ENCODE measurements at places on chromosomes 16 and 17.

GRCh38 chr16:83554540-83554939 lies 253.2 kb upstream of the HSBP1 start:
- DNase-seq: no peak

- no peak for DNase-seq
Measured at GRCh38 chr17:81032641-81033480, 2.1 kb upstream of the BAIAP2 start.

- no peak for DNase-seq
Measured at GRCh38 chr16:13313351-13313750, 412.0 kb downstream of the SHISA9 start.

DNA sequence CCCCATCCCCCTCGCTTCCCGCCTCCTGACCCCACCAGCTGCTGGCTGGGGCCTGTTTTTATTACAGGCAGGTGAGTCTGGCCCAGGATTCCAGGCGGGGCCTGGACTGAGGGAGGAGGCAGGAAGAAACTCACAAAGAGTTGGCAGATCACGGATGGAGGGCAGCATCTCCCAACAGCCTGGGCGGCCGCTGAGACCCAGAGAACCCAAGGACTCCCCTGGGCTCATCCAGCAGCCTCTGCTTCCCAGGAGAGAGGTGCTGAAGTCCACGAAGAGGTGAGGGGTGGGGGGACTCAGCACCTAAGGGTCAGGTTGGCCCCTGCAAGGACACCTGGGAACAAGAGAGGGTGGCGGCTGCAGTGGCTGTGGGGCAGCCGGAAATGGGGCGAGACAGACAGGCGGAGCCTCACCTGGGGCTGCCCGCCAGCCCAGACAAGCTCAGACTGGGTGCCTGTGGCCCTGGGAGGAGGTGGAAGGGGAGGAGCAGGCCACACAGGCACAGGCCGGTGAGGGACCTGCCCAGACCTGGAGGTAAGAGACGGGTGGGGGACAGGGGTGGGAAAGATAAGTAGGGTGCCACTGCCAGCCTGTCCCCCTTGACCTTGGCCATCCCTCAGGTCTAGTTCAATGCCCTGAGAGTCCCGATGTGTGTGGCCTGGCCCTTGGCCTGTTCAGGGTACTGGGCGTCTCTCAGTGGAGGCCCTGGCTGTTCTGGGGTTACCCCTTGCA lies 8.7 kb upstream of the ADGRG1 start:
- DNase-seq: no peak

DNA sequence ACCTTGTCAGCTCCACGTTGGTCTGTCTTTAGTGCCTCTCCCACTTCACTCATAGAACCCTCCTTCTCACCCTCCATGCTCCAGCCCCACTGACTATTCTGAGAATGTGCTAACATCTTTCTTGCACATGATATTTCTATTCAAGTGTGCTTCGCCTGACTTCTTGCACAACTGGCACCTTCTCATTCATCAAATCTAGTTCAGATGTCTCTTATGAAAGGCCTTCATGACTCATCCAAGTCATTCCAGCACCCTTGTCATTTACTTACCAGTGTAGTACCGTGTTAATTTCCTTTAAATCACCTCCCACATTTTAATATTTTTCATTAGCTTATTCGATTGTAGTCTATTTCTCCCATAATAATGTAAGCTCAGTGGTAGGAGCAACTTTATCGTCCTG lies 197.8 kb upstream of the PIRT start:
- no peak for DNase-seq

- no peak for DNase-seq
Measured at GRCh38 chr16:55821210-55821609, 11.7 kb downstream of the CES1 start.

- no peak for DNase-seq
Measured at GRCh38 chr17:50691550-50692447, 15.9 kb downstream of the ANKRD40 start.

GRCh38 chr17:61409301-61410112 lies 9.9 kb downstream of the TBX2 start:
- DNase-seq: no peak
